GM12878 (cell line): ENCODE measurements at places on chromosomes 2 and 18. TPM values are rescaled to one million over a fixed set of nuclear protein-coding genes. Genes with fewer than 3 reads are reported as not detected.

LPIN1 gene
- 59.9 and 61.4 TPM in 2 replicates for total RNA-seq

DNA sequence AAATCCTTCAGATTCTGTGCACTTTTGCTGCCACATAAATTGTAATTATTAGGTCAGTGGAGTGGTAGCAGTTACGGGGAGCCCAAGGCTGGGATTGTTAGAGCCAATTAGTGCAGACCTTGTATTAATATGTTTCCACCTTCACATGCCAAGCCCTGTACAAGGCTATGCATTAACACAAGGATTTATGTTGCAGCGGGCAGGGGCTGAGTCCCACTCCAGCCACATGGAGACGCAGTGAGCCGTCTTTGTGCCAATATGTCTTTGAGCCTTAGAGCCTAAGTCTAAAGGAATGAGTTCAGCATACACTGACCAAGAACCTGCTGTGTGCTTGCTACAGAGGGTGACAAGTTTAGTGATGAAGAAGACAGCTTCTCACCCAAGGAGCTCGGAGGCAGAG is 238.2 kb downstream of the TSN start:
- no peak for DNase-seq

DSG3 gene
- total RNA-seq, result 0.24 and 0.31 TPM in 2 replicates

GRCh38 chr2:16088035-16088801 is 147.9 kb downstream of the MYCN start:
- DNase-seq, result no peak

GRCh38 chr2:181588546-181588945 is 68.4 kb downstream of the CERKL start:
- DNase-seq, result no peak

- DNase-seq, result no peak
Measured at GRCh38 chr2:156756516-156756915, 320.3 kb downstream of the GPD2 start.

DNA sequence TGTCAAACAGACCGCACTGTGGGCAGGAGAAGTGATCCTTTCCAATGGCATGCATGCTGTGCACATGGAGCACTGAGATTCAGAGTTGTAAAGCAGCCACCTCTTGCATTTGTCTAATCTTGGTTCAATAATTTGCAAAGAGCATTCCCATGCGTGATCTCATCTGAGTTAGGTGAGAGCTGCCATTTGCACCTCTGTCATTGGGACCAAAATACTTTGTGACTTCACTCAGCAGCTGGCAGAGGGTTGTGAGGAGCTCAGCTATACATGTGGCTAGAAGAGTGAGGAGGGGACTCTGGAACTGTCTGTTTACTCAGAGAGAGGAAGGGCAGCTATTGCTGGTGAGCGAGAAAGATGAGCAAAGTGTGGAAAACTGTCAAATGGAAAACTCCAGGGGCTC is 265.1 kb upstream of the TNP1 start:
- DNase-seq, result no peak

GRCh38 chr2:100606726-100607343 is 44.0 kb downstream of the PDCL3 start:
- no peak for DNase-seq
